ENCODE measurements at places on chromosomes 12 and 14.

- no peak for DNase-seq
Observed at GRCh38 chr12:117334051-117334450, 27.4 kb downstream of the NOS1 start.

- DNase-seq = peak; percentile 77
Observed at GRCh38 chr12:48977290-48978281, 536 bp upstream of the WNT1 start.

DNA sequence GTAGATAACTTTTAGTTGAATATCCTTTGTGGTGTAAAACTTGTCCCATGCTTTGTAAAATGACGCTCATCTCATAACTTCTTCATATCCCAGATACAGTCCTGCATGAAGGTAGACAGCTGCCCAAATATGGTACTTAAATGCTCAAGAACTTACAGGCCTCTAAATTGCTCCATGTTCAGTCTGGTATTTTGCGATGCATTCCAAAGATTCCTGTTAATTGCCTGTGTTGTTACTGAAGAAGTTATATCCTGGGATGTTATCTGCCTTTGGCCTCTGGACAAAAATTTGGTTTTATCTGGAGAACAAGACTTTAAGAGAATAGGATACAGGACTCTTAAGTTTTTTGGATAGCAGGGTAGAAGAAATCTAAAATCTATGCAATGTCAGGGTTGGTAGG is 473.0 kb downstream of the PCNX1 start:
- no peak for DNase-seq

DNA sequence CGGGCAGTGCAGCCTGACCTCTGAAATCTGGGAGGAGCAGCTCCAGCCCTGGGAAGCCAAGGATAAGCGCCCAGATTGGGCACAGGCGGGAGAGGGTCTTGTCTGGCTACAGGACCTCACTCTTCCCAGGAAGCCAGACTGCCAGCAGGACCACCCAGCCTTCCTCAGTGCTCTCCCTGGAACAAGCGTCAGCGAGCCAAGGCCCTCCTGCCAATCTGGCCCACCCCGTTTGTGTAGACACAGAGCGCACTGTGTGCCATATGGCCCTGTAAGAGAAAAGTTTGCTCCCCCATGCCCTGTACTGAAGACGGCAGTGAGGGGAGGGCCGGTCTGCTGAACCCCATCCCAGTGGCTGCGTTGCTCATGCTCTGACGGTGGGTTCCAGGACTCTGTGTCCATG is 1.2 kb upstream of the C14orf180 start:
- DNase-seq = no peak

DNA sequence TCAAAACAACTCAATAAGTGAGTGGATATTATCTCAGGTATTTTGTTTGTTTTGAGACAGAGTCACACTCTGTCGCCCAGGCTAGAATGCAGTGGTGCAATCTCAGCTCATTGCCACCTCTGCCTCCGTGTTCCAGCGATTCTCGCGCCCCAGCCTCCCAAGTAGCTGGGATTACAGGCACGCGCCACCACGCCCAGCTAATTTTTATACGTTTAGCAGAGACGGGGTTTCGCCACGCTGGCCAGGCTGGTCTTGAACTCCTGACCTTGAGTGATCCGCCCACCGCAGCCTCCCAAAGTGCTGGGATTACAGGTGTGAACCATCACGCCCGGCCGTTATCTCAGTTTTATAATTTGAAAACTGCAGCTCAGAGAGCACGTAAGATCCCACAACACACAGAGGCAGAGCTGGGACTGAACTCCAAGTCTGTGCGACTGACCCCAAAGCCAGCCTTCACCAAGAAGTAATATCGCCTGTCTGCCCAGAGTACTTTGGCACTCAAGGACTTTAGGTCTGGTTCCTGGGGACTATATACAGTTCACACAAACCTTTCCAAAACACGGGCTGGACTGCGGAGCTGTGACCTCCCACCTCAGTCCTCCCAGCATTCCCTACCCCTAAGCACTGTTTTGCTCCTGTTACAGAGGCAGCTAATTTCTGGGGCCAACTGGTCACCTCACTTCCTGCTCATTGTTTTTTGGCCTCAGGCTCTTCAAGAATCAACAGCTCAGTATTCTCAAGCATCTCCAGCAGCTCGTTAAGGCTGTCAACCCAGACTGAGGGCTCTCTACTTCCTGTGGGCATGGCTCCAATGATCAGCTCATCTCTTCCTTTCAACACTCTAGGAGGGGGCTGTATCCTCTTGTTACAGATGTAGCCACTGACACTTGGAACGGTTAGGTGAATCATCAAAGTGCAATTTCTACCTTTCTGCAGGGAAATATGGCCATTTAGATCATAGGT is 22.5 kb downstream of the TESC start:
- peak; percentile 92 for DNase-seq

- no peak for DNase-seq
Observed at GRCh38 chr14:83863042-83863774, 1666.7 kb upstream of the FLRT2 start.

GRCh38 chr12:13171921-13172859 is 24.3 kb upstream of the EMP1 start:
- peak; percentile 16 for DNase-seq

DNA sequence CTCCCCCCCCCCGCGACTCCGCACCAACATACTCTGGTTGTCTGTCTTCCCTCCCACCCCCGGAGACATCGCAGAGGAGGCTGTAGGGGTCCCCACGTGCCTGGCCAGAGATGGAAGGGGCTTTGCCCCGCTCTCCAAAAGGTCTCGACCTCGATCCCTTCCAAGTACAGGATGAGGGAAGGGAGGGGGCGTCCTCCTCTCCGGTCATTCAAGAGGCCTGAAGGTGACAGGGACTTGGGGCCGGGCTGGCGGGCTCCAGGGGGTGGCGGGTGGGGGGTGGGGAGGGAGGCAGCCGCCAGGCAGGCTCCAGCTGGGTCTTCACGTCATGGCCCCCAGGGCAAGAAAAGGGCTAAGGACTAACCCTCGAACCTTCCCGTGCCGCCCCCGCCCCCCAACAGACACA is 15.1 kb downstream of the TBX3 start:
- no peak for DNase-seq

DNA sequence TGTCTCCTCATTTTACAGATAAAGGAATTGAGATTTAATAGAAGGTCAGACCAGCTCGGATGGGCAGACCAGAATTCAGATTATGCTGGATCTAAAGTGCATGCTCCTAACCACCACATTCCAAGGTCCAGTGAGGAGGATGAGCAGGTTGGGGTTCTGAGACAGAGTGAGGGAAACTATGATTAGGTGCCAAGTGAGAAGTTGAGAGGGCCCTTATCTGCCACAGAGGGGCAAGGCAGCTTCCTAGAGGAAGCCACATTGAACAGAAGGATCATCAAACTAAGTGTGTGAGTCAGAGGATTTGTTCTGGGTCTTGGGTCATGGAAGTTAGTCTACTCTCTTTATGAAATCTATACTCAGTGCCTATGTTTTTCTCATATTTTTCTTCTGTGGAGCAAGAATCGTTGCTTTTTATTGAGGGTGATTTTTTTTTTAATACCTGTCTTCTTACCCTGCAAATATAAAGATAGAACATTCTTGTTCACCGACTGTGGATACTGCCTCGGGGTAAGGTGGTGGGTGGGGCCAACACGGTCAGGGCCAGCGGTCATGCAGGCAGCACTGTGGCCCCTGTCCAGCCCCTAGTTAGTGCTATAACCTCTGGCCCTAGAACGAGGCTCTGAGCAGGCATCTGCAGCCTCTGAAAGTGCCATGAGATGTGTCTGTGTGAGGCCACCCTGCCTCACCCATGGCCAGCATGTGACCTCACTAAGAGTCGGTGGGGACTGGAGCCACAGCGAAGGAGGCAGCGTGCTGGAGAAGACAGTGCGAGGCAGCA is 55.6 kb upstream of the PTHLH start:
- DNase-seq = no peak

DNA sequence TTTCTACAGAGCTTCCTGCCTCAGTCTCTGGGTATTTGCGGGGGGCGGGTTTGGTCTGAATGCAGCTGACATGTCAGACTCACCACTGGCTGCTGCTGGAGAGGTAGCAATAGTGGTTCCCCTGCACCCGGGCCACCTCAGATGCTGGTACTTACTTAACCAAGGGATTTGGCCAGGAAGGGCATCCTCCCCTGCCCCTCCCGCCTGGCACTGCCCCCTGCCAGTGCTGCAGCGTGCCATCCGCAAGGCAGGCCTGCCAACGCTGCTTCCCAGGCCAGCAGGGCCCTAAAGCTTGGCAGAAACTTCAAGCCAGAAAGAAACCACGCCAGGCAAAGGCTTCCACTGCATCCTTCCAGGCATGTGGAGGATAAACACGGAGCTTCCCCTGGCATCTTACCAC is 22.1 kb downstream of the RAB35 start:
- no peak for DNase-seq

DNA sequence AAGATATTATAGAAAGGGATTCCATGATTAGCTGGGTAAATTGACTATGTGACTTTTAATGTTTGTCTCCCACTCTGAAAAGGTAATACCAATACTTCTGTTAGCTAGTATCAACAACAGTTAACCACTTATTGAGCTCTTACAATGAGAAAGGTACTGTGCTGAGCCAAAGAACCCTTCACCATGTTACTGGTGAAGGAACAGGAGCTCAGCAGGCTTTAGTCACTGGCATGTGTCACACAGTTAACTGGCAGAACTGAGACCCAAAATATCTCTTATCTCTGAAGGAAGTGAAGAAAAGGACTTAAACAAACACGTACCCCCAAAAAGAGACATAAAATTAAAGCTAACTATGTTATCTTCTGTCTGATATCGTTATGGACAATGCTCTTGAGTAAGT is 170.6 kb downstream of the MED13L start:
- DNase-seq = no peak

- no peak for DNase-seq
Observed at GRCh38 chr12:17372508-17372907, 717.5 kb downstream of the RERGL start.

DNA sequence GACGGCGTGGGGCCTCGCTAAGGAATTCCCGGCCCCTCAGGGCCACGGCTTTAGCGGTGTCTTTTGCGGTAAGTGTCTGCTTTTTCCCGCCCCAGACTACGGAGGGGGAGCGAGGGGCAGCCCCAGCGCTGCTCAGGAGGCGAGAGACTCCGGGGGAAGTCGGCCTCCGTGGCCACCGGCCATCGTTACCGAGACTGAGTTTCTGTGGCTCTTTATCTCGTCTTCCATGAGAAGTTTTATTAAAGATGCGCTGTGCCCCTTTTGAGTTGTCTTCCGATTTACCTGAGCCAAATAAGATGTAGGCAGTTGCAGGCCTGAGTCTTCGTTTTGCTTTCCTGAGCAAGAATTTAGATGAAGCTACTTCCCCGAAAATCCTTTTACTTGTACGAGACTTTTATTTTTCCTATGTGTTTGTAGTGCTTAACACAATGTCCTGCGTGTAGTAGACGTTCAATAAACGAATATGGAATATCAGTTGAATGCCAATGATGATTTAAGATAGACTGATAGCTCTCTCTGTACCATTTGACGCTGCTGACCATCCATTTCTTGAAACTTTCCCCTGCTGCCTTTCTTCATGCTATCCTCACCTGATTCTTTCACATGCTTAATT is 462 bp downstream of the SRP54 start:
- no peak for DNase-seq

DNA sequence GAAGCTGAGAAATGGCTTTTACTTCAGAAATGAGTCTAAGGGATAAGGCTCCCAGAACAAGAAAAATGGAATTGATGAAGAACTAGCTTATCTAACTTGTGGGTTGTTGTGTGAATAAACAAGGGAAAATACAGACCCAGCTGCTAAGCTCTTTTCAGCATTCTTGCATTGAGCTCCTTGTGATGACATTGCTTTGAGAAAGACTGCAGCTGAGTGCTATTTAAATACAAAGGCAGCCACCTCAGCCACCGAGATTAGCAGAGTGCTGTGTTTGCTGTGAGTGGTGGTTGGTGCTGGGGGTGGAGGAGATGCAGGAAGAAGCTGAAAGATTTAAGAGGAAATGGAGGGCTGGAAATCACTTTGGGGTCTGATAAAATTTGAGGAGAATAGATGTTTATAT is 396.0 kb upstream of the PRICKLE1 start:
- no peak for DNase-seq

Measured in NB4 (cell line).